ENCODE measurements at places on chromosomes 4 and X.

DNA sequence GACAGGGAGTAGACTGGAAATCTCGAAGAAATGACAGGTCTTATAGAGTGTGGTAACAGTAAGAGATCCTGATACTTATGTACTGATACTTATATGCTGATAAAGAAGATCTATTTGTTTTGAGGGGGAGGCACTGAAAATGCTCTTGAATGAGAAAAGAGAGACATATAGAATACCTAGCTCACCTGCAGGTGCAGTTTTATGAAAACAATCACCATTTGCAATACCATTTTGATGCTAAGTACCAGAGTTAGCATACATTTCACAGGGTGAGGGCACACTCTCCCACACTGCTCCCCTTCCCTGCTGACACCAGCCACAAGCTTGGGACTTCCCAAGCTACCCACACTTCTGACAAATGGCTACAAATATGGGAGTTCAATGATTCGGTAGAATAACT lies 1490.1 kb upstream of the IGFBP7 start:
- no peak for DNase-seq

GRCh38 chr4:5213087-5213595 lies 161.9 kb downstream of the STK32B start:
- no peak for DNase-seq

GRCh38 chrX:46573331-46573891 lies at the start of gene CHST7:
TSS of gene CHST7 (plus strand) at chrX:46573765. CDS start at chrX:46573932, 167 bp downstream.
- peak; percentile 78 for DNase-seq

DNA sequence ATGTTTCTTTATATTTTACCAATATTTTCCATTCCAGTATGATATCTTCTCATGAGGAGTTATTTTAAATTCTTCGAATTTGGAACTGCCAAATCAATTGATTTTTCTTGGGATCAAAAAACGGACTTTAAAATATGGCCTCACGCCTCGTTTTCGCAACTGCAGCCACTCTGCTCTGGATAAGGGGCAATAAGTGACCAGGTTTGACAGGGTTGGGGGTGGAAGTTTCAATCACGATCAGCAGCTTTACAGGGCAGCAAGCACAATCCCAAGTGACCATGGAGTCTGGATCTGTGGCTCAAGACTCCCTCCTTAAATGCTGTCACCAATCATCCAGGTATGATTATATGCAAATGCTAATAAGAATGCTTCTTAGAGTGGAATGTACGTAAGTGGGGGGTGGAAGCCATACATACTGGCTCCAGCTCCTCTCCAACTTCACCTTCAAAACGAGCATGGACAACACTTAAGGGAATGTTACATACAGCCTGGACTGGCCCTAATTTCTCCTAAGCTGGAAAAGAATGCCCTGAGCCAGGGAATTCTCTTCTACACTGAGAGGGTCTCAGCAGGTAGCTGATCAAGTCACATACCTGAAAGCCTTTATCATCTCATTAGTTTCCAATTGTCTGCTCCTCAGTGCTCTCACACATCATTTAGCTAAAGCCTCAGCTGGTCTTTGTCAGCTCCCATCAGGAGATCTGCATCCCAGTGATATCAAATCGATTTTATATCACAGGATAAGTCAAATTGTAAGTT lies 176.9 kb upstream of the DCAF8L1 start:
- peak; percentile 89 for DNase-seq

DNA sequence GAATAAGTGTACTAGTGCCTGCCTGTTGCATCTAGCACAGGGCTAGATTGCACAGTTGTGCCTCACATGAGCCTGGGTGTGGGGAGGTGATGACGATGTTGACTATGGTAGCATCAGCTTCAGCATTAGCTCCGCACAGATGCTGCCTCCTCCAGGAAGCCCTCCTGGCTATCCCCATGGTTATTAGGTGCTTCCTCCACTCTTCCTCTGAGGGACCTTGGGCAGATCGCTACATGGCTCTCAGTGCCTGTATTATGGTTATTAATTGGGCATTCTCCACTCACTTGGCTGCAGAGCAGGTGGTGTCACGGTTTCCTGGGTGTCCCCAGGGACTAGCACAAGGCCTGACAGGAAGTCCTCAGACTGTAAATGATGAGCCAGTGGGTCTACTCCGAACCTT lies 325.6 kb downstream of the ARHGAP10 start:
- no peak for DNase-seq

DNA sequence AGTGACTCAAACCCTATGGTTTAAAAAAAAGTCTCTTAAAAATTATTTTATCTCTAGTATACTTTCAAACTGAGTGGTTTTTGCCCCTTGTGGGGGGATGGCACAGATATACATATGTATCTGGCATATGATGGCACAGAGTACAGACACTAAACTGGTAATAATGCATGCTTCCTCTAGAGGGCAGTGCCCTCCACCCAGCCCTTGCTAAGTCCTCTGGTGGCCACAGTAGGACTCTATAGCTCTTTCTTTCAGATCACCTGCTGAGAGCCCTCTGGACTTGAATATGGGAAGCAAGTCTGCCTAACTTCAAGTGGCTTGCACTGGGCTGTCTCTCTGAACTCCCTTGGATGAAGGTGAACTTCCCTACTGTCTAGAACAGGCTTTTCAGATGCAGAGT lies 66.3 kb downstream of the TSPAN7 start:
- DNase-seq, result peak; percentile 86

DNA sequence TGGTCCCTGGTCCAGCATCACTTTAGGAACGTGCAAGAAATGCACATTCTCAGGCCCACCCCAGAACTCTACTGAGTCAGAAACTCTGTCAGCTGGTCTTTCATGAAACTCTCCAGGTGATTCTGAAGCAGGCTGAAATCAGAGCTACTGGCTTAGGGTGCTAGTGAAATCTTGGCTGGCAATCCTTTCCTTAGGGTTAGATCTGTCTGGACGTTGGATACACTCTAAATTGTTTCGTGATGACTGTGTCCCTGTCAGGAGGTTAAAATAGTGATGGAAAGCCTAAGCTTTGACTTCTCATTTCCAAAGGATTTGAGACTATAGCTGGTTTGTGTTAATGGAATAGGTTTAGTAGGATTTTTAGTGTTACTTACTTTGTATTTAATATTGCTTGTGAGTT lies 99.1 kb downstream of the ARHGAP10 start:
- DNase-seq, result peak; percentile 38

GRCh38 chr4:179709961-179710624 lies 2267.9 kb upstream of the AGA start:
- peak; percentile 12 for DNase-seq

GRCh38 chrX:102345916-102346315 lies 93.9 kb downstream of the NXF2B start:
- peak; percentile 48 for DNase-seq

DNA sequence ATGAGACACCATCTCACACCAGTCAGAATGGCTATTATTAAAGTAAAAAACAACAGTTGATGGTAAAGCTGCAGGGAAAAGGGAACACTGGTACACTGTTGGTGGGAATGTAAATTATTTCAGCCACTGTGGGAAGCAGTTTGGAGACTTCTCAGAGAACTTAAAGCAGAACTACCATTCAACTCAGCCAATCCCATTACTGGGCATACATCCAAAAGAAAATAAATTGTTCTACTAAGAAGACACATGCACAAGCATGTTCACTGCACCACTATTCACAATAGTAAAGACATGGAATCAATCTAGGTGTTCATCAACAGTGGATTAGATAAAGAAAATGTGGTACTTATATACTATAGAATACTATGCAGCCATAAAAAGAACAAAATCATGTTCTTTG lies 135.0 kb downstream of the REELD1 start:
- no peak for DNase-seq

DNA sequence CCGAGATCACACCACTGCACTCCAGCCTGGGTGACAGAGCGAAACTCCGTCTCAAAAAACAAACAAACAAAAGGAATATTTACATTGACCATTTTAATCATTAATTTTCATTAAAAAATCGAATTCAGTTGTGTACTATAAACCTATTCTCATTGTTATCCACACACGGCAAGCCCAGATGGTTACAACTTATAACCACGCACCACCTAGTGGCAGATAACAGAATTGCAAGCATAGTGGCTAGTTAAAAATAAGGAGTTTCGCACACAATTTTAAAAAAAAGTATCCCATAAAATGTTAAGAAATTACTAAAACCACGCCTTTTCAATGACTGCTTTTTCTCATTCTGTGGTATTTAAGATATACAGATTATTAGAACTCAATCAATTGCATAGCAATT lies 25.4 kb downstream of the MBNL3 start:
- peak; percentile 34 for DNase-seq

Measured in mesendoderm (in vitro differentiated cells).